Breast epithelium (tissue), 4 donors: ENCODE measurements at places on chromosomes 6 and 20. TPM values are rescaled to one million over a fixed set of nuclear protein-coding genes. Genes with fewer than 3 reads are reported as not detected.

KHDC1L gene
- total RNA-seq = not detected

DACT2 gene
- 0.32 TPM for total RNA-seq

FAM83B gene
- 0.16 TPM for total RNA-seq

DUSP15 gene
- 1.9 TPM for total RNA-seq

DNA sequence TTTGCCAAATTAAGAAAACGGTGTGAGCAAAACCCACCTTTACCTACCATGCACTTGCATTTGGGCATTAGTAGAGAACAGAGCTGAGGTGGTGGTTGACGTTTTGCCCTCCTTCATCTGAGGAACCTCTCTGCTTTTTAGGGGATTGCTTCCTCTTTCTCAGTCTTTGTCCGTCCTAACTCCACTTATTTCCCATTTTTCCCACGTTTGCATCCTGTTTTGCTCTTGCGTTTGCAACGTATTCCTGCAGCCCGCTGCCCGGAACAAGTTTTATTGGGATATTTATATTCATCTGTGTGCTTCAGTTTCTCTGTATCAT lies 374 bp upstream of the SERINC1 start:
- DNase-seq = no peak

GRCh38 chr6:150658421-150658820 lies 58.7 kb downstream of the PLEKHG1 start:
- no peak for DNase-seq

DNA sequence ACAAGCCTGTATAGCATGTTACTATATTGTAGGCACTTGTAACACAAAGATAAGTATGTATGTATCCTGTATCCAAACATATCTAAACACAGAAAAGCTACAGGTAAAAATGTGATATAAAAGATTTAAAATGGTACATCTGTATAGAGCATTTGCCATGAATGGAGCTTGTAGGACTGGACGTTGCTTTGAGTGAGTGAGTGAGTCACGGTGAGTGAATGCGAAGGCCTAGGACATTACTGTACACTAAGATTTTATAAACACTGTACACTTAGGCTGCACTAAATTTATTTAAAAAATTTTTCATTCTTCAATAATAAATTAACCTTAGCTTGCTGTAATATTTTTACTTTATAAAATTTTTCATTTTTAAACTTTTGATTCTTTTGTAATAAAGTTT lies 136.9 kb downstream of the NKAIN2 start:
- DNase-seq = no peak

DNA sequence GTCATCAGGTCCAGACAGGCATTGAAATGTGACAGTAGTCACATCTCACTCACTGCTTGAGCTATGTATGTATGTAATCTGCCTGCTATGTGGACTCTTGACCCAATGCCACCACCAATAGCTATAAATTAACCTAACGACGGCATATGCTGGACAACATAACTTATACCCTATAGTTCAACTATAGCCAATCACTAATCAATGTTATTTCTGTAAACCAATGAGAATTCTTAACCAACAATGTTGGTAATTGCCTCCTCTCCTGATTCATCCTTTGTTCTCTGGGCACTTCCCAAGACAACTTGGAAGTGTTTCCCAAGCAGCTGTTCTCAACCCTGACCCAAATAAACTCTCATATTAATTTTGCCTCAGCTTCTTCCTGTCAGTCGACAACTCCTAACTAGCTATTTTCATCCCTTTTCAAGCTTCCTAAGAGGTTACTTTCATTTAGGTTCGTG lies 24.1 kb upstream of the SERPINB1 start:
- DNase-seq = no peak
